NCI-H1048 (cell line): ENCODE measurements at places on chromosomes 16 and 17.

DNA sequence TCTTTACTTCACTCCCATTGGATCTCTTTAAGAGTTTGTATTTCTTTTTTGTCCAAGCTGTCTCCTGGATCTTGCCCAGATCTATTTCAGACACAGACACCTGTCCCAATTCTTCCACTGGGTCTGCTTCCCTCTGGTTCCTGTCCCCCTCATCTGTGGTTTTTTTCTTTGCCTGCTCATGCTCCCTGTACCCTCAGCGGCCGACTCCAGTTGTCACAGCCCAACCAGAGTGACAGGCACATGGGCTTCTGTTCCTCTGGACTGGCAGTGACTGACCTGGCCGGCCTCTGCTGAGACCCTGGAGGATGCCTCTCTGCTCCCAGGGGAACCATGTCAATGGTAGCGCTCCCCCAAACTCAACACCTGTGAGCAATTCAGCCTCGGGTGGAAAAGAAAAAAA is 142.6 kb downstream of the WSCD1 start:
- no peak for DNase-seq

DNA sequence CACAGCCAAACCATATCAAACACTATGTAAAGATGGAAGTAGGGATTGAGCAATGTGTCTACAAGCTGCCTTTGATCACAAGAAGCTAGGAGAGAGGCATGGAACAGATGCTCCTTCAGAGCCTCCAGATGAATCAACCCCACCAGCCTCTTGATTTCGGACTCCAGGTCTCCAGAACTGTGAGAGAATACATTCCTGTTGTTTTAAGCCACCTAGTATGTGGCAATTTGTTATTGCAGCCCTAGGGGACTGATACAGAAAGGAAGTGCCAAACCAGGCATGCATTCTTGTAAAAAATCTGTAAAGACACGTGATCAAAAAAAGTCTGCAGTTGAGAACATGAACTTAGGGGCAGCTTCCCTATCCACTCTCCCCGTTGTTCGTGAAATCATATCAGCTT is 91.1 kb downstream of the C17orf67 start:
- DNase-seq: no peak

- no peak for DNase-seq
These were observed 19.3 kb downstream of the TENT4B start for GRCh38 chr16:50172195-50172922.

- no peak for DNase-seq
These were observed 229.0 kb downstream of the CPPED1 start for GRCh38 chr16:12574721-12575120.

DNA sequence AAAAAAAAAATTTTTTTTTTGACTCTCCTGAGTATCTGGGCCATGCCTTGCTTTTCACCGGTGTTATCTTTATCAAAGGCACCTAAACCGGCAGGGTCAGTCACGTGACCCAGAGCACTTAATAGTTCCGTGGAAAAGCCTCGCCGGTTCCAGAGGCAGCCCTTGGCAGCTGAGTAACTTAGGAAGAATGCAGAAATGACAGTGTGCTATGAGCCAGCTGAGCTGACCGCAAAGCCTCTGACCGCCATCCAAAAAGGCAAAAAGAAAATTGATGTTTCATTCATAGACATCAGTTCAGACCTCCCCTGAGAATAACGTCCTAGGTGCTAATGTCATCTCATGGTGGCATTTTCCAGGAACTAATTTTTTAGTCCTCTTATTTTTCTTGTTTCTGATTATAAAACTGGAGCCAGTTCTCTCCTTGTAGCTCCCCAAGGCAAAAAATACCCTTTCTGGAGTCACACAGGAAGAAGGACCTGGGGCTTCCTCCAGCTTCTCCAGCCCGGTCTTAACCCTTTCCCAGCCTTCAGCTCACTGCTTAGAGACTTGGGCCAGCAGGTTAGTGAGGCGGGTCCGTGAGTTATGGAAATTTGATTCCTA is 122.6 kb downstream of the SOCS1 start:
- no peak for DNase-seq

- DNase-seq: no peak
These were observed 160.4 kb downstream of the ZFHX3 start for GRCh38 chr16:72887537-72887936.

- no peak for DNase-seq
These were observed 98.5 kb downstream of the ZNF778 start for GRCh38 chr16:89315791-89316581.

DNA sequence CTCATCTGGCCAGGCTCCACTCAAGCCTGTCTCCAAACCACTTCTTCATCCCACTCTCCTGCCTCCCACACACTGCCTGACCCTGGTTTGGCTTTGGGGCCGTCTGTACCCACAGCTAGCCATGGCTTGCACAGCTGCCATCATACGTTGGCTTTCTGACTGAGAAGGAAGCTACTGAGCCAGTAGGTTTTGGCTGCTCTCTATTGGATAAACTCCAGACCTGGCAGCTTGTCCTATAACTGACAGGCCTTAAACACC is 3.9 kb downstream of the MIF4GD start:
- no peak for DNase-seq
